ENCODE measurements at places on chromosomes 2 and 18.

DNA sequence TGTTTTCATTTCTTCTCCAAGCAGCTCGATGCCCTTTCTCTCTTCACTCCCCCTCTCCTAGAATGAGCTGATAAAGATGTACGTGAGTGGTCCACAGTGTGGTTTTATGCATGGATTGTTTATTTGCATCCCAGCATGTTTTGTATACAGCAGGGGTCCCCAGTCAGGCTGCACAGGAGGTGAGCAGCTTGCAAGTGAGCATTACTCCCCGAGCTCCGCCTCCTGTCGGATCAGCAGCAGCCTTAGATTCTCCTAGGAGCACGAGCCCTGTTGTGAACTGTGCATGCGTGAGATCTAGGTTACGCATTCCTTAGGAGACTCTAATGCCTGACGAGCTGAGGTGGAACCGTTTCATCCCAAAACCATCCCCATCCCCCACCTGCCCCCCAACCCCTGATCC lies 262.6 kb downstream of the AGAP1 start:
- DNase-seq, result no peak

DNA sequence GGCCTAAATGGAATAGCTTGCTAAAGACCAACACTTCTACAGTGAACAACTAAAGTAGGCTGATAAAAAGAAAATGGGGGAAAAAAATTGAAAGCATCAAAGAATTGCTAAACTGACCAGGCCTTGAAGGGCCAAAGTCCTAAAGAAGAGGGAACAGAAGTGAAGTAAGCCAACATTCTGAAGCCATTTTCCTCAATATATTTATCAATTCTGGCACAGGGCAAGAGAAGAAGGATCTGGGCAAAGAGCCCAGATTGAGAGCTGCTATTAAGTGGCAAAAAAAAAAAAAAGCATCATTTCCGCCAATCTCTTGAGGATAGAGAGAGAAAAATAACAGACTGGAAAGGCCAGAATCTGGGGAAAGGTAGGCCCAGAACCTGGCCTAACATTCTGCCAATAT lies 25.7 kb downstream of the FANCL start:
- no peak for DNase-seq

DNA sequence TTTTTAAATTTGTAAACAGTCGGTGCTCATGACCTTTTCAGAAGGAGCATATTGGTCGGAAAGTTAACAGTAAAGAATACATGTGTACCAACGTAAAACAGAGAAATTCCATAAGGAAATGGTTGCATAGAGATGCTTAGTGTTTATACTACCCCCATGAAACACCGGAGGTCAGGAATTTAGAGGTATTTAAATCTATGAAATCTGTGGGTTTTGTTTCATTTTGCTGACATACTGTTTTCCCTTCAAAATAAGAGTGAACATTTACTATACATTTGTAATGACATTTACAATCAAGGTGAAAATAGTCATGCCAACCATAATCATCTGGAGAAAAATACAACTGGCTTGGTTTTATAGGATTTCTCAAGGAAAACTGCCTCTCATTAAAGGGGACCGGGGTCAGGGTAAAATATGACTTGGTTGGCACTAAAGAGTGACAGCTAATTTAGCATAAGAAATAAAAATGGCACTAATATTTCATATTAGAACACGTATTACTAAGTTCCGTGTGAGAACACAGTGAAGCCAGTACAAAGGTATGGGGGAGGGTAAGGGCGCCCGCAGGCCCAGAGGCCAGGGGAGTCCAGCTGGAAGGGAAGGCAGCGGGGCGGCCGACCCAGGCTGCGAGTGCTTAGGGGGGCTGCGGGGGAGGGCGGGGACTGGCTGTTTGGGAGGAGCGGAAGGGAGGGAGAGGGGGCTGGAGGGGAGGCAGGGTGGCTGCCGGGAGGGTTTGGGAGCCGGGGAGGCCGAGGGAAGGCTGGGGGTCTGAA lies 1.1 kb upstream of the RNU4ATAC start:
- DNase-seq, result peak; percentile 90

DNA sequence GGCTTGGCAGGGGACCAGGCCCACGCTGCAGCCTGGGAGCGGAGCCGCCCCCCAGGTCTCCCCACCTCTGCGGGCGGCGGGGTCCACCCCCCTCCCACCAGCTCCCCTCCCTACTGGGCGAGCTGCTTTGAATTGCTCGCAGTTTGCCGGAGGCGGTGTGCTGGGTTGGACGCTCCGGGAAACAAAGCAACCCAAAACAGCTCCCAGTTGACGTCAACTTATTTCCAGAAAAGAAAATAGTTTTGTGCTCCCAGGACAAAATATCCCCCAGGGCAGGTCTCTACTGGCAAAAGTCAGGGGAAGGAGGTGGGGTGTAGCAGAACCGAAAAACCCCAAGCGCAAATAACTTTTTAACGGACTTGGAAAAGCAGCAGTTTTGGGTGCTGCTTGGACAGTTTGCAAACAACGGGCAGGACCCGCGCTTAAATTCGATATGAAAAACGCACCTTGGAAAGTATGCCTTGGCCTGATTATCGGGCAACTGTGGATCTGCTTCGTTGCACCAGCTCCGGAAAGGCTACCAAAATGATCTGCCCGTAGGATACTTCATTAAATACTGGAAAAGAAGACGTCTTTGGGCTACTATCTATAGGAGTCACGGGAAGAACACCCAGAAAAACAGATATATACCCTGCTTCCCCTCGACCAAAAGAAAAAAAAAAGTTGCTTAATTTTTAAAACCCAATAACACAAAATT lies 2.8 kb upstream of the KCTD1 start:
- DNase-seq, result peak; percentile 69

DNA sequence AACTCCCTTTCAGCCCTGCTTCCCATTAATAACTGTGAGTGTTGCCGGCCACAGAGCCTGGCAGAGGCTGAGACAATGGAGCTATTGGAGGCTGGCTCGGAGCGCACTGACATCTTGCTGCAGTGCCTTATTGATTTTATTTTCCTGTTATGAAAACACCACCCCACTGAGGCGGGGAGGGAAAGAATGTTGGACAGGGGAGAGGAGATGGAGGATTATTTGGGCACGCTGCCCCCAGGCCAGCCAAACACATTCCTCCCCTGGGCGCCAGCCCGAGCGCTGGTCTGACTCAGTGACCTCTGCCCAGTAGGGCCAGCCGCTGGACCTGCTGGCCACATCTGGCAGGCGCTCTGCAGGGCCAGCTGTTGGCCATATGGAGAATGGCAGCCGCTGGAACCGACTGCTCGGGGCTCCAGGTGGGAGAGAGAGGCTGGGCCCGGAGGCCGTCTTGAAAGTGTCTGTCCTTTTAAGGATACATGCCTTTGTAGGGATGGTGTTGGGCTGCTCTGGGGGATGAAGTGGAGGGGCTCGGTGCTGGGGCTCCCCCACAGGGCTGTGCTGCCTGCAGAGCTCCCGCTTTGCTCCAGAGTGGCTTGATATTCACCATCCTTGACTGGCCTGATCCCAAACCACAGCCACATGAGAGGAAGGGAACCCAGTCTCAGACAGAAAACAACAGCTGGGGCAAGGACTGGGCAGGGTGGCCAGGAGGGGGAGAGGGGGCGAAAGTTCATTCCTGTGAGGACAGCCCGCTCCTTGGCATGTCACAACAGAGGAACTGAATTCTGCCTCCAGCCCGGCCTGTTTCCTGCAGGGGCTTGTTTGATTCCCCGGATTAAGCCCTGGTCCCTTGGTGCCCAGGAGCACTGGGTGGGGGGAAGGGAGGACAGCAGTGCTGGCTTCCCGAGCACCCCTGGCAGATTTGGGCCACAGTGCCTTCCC lies 179.0 kb downstream of the KLHL29 start:
- DNase-seq, result no peak

DNA sequence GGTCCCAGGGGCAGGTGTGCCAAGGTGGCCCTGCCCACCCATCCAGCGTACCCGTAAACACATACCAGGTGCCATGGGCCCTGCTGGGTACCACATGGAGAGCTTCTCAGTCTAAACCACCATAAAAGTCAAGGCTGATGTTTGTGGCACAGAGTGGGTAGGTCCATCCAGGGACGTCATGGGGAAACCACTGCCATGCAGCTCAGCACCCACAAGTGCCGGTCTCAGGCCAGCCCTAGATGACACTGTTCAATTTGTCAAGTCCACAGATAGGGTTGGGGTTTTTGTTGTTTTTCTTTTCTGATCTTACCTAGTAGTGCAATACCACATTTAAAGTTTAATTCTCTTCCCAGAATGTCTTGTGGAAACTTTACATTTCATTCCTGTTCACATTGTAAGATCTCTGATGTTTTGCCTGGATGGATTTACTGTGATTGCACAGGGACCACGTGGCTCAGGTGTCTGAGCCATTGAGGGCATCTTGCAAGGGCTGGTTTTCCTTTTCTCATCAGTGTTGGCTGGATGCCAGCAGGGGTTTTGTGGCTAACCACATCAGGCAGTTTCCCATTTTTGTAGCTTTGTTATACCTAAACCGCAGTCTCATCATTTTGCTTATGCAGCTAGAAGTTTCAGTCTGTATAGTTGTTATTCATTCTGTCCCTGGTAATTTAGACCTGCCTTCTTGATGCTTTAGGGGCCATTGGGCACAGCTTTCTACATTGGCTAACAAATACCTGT lies 64.7 kb downstream of the STK25 start:
- DNase-seq, result no peak

DNA sequence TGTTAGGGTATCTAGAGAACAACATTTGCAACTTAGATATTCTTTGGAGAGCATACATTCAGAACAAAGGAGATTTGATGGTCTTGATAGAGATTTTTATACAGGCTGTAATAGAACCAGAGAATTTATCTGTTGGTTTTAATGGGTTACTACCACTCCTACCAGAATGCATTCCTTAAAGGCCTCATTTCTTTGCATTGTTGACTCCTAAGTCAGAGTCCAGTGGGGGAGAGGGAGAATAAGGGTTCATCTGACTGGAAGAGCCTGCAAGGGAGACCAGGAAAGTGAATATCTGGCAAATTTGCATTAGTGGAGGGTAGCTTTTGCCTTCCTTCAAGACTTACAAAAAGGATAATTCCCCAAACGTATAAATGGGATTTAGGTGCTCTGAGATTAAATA lies 29.7 kb downstream of the AGPS start:
- no peak for DNase-seq

DNA sequence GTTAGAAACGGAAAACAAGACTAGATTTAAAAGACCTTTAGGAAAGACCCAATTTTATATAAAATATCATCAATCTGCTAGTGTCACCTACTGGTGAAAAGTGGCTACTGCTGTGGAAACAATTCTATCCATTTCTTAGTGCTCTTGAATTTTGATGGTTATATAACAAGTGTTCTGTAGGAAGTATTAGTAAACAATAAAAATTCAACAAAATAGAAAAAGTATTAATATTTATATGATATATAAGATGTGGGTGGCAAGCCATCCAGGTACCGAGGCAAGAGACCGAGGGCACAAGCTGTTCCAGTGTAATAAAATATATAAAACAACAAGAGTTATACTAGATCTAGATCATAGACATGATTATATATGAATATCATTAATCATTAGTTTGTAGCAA lies 6.2 kb upstream of the TMEM87B start:
- DNase-seq, result peak; percentile 68

DNA sequence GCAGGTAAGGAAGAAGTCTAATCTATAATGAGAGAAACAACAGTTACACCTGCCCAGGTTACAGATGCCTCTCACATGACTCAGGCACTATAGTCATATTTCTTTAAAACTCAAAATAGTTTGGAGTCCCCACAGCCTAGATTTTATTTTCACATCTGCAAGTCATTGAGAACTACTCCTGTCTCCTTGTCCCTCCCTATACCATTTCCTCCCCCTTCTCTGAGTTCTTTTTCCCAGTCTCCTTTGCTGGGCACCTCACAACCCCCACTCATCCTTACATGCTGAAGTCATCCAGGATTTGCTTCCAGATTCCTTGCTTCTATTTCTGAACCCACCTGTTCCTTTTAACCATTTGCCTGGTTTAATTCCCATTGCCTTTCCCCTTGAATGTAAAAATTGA lies 73.1 kb upstream of the KCNE4 start:
- DNase-seq, result no peak

DNA sequence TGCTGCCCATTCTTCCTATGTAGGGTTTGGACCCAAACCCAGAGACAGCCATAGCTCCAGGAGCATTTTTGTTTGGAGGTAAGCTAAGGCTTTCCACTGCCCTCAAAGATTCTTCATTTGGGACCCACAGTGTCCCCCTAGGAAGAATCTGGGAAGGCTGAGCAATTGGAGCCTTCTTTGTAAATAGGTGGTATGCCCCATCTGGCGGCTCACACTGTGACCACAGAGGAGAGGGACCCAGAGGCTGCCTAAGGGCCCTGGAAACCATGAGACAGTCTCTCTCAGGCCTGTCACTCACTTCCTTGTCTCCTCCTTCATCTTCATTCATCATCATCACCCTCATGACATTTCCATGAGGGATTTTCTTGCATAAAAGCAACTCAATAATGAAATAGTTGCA lies 215.4 kb upstream of the OSR1 start:
- DNase-seq, result no peak

GRCh38 chr2:43315482-43315881 lies 89.1 kb upstream of the ZFP36L2 start:
- no peak for DNase-seq

DNA sequence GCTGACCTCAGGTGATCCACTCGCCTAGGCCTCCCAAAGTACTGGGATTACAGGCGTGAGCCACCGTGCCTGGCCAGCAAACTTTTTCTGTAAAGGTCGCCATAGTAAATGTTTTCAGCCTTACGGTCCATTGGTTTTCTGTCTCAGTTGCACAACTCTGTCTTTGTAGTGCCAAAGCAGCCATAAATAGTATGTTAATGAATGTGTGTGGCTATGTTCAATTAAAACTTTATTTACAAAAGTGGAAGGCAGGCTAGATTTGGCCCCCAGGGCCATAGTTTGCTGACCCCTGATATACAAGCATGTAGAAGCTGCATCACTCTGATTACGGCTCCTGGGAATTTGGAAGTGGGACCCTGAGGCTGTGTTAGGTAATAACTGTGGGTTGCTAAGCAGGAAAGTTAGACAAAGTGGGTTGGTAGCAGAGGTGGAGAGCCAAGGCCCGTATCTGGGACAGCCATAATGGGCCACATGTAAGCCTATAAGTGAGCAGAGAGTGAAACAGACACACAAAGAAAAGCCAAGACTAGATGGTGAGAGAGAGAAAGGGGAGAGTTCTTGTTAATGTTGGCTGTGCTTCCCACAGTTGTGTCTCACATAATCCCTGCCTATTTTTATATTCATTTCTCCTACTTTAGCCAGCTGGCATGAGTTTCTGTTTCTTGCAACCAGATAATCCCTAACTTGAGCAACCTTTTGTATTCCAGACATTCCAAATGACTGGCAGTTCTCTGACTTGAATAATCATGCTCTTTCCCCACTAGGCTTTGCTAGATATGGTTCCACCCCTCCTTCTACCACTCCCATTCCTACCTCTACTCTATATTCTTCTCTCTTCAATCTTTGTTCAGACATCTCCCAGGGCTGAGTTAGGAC lies 223.3 kb upstream of the STON1 start:
- no peak for DNase-seq

DNA sequence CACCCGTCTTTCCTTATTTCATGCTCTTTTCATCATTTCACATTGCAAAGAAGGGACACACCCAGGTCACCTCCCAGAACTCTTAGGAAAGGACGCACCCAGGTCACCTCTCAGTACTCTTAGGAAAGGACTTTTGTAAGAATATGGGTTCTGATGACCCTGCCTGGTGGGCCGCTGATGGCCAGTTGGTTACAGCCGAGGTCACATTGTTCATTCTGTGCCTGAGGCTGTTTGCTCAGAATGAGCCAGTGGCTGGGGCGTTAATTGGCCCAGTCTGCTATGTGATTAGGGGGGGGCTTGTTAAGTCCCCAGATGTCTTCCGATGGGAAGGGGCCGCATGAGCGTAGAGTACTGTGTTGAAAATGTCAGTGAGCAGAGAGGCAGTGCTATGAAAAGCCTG lies 9.4 kb downstream of the MLPH start:
- peak; percentile 55 for DNase-seq
